ENCODE measurements at places on chromosomes 11 and 22.

- H3K27ac ChIP-seq = peak overlapping the region; percentile 92
- peaks cover 30% of the 10 kb centered on the region for H3K36me3 ChIP-seq
- peak; percentile 85 for DNase-seq
- peak overlapping the region; percentile 88 for H3K4me3 ChIP-seq
- peaks cover 47% of the 10 kb centered on the region for H3K4me1 ChIP-seq
Measured at GRCh38 chr22:49825944-49826602, 1.6 kb downstream of the BRD1 start.

DNA sequence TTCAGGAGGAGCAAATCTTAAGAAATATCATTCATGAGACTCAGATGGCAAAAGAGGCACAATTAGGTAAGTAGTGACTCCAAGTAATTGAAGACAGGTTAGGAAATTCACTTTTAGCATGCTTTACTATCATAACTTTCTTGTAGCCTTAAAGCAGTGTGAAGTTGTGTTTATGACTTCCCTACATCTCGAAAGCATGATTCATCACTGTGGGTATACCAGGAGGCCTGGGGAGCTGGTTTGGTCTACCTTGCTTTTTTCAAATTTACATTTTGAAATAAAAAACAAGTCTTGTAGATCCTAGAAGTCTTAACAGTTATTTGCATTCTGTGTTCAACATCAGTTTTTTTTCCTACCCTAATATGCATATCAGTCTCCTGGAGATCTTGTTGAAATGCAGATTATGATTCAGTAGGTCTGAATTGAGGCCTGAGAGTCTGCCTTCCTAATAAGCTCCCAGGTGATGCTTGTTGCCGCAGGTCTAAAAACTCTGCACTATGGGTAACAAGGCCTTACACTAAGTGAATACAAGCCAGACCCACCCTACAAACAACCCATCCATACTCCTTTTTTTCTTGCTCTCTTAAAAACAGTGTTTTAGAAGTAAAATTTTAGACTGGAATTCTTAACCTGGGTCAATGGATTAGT, 41.4 kb downstream of the TTC17 start:
- H3K4me3 ChIP-seq = no peak overlapping the region
- DNase-seq = peak; percentile 45
- peaks cover 68% of the 10 kb centered on the region for H3K36me3 ChIP-seq
- H3K27ac ChIP-seq = peak overlapping the region; percentile 71

GRCh38 chr11:34916843-34917770, 689 bp downstream of the PDHX start:
- H3K27me3 ChIP-seq = no peaks in the 10 kb centered on the region
- H3K4me1 ChIP-seq = peaks cover 41% of the 10 kb centered on the region
- peak overlapping the region; percentile 91 for H3K4me3 ChIP-seq

- no peak overlapping the region for H3K4me3 ChIP-seq
- no peak for DNase-seq
- no peaks in the 10 kb centered on the region for H3K4me1 ChIP-seq
- H3K27me3 ChIP-seq = no peaks in the 10 kb centered on the region
- H3K27ac ChIP-seq = no peak overlapping the region
- no peaks in the 10 kb centered on the region for H3K36me3 ChIP-seq
Measured at GRCh38 chr11:70470127-70470526, 71.8 kb downstream of the CTTN start.

DNA sequence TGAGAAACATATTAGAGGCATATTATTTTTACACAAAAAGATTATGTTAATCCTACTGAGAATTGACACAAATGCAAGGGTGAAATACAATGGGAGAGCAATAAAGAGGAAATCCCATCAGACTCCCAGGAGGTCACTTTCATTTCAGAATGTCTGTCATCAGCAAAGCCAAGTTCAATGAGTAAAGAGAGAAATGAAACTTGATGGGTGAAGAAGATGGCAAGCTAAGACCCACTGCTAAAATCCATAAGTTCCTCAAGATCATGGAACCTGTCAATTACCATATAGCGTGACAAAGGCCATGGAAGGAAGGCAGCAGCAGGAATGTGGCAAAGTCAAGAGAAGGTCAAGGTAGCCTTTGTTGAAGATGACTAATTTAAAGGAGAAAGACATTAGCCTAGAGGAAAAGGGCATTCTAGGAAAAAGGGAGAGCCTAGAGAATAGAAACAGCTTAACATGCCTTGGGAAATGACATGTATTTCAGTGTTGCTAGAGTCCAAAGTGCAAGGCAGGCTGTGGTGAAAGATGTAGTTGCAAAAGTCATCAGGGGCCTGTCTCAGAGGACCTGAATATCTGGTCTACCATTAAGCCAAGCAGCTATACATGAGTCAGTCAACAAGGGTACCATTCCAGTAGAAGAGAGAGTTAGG, 43.1 kb downstream of the FAM168A start:
- H3K27ac ChIP-seq = no peak overlapping the region
- peaks cover 18% of the 10 kb centered on the region for H3K4me1 ChIP-seq
- DNase-seq = no peak

DNA sequence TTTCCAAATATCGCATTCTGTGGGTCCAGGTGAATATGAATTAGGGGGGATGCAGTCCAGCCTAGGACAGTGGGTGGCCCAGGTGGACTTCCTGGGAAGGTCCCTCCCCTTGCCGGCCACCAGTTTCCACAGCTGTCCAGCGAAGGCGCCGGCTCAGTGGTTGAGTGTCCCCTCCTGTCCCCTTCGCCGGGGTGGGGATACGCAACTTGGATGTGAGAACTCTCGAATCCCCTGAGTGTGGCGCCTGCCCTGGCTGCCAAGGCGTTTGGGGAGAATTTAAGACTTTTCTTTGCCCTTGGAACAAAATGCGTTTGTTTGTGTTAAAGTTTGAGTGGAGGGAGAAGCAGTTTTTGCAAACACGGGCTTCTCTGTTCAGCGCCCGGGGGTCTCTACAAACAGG, 123.7 kb downstream of the KCNQ1OT1 start:
- DNase-seq = peak; percentile 1
- no peak overlapping the region for H3K27ac ChIP-seq
- no peaks in the 10 kb centered on the region for H3K4me1 ChIP-seq
- no peaks in the 10 kb centered on the region for H3K36me3 ChIP-seq
- H3K27me3 ChIP-seq = no peaks in the 10 kb centered on the region

DNA sequence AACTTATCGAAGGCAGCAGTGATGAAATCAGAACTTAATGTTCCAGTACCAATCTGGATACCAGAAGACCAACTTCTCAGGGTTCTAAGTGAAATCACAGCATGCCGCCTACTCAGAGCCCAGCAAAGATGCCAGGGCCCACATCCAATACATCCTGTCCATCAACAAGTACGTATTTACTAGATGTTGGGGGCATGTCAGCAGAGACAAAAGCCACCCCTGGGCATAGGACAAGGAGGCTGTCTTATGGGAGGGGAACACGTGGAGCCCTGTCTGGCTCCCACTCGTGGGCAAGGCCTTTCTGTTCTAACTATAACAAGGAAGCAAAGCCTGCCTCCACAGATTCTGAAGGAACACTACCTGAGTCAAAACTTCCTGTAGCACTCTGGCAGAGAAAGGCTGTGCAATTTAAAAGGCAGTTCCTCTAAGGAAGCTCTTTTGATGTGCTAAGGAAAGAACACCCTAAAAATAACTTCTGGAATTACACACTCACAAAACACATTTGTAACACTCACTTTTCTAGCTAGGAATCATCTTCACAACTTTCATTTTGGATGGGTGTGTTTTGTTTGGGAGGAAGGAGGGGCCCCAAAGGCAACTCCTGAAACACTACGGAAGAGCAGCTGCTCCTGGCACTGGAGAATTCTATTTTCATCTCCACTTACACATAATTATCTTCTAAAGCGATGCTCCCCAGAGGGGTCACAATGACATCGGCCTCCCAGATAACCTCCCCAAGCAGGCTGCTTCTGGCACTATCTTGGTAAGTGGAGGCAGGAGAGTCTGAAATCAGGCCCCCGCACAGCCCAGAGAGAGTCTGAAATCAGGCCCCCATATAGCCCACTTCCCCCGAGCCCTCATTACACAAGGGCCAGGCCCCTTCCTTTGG, 14.2 kb downstream of the SMCO4 start:
- H3K36me3 ChIP-seq = no peaks in the 10 kb centered on the region
- peaks cover 71% of the 10 kb centered on the region for H3K4me1 ChIP-seq
- H3K4me3 ChIP-seq = no peak overlapping the region
- no peaks in the 10 kb centered on the region for H3K27me3 ChIP-seq
- H3K27ac ChIP-seq = no peak overlapping the region

DNA sequence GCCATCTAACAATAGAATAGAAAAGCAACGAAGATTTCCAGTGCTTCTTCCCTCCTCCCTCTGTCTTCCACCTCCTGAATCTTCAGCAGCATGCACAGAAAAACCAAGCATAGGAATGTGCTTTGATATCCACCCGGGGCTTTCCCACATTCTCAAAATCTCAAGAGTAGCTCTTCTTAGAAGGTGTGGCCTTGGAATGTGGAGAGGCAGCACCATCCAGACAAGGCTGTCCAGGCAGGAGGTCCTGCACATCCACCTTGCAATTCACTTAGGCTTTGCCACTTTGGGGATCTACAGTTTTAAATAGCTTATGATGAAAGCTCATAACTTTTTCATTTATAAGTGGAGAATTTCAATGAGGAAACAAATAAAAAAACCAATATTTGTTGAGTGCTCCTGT, 72.9 kb downstream of the KIRREL3 start:
- no peaks in the 10 kb centered on the region for H3K4me1 ChIP-seq
- H3K27ac ChIP-seq = no peak overlapping the region
- no peaks in the 10 kb centered on the region for H3K36me3 ChIP-seq
- H3K4me3 ChIP-seq = no peak overlapping the region
- peaks cover 23% of the 10 kb centered on the region for H3K27me3 ChIP-seq
- DNase-seq = no peak

Data from activated CD4-positive, alpha-beta T cell treated with anti-CD3 and anti-CD28 coated beads for 36 hours (primary cell).